ENCODE measurements at places on chromosomes 1 and 21.

GRCh38 chr1:18972531-18972930 lies 16.1 kb upstream of the IFFO2 start:
- DNase-seq, result no peak

DNA sequence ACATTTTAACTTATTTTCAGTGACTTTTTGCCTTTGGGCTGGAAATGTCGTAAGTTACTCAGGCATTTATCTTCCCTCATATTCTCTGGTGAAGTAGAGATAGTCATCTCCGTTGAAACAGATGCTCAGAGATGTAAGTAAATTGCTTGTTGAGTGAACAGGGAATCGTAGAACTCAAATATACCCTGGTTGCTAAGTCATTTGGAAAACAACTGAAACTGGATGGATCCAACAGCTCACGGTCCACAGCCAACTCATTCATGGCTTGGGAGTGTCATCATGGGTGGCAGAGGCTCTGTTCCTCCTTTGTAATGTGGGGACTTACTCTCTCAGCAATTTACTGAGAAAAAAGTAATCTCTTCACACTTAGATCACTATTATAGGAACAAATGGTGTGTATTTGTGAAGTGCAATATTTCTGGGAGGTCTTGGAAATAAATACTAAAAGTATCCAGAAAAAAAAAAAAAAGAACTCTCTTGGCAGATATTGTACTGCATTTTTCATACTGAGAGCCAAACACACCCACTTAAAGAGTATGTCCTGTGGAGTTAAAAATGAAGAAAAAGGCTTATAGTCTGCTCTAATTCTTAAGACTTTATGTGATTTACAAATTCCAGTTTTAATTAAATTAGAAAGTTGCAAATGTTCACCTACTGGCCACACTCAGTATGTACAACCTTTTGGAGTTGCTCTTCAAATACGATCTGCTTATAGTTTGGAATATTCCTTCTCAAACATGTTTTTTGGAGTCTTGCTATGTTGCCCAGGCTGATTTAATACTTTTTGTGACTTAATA lies 107.4 kb downstream of the LEPR start:
- no peak for DNase-seq

DNA sequence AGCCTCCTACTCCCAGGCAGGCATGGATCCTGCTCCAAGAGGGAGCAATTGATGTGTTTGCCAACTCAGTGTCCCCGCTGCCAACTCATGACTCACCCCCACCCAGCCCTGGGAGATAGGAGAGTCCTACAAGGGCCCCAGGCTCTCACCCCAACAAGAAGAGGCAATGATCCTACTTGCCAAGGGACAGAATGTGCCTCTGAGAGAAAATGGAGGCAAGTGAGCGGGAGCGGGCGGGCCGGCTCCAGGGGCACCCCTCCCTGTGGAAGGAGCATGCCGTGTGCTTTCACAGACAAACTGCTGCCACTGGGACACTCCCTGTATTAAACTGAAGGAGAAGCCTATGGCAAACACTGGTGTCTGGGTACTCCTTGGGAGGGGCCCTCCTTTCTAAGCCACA lies 16.7 kb downstream of the PKP1 start:
- DNase-seq, result no peak

GRCh38 chr1:218739426-218739825 lies 394.3 kb downstream of the TGFB2 start:
- DNase-seq, result no peak

GRCh38 chr1:14945132-14946010 lies 208.2 kb upstream of the TMEM51 start:
- no peak for DNase-seq

- DNase-seq, result no peak
Observed at GRCh38 chr21:15688809-15689208, 41.0 kb upstream of the USP25 start.

DNA sequence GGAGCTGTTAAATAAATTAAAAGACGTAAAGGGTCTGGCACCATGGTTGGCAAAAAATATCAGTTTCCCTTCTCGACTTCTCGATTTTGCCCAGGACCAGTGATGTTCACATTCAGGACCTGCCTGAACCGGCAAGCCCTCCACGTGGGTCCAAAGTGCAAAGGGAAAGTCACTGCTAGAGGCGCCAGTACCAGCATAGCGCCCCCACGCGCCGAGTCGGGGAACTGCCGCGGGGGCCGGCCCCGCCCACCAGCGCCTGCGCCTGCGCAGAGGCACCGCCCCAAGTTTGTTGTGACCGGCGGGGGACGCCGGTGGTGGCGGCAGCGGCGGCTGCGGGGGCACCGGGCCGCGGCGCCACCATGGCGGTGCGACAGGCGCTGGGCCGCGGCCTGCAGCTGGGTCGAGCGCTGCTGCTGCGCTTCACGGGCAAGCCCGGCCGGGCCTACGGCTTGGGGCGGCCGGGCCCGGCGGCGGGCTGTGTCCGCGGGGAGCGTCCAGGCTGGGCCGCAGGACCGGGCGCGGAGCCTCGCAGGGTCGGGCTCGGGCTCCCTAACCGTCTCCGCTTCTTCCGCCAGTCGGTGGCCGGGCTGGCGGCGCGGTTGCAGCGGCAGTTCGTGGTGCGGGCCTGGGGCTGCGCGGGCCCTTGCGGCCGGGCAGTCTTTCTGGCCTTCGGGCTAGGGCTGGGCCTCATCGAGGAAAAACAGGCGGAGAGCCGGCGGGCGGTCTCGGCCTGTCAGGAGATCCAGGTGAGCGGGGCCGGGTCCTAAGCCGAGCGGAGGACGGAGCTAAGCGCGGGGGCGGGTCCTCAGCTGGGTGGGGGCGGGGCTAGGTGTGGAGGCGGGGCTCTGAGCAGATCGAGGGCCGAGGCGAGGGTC lies at the start of gene PINK1:
Gene PINK1 (plus strand): TSS at position 269 of the 875 bp plus-strand sequence. CDS start 91 bp downstream, at position 360.
- peak; percentile 85 for DNase-seq

DNA sequence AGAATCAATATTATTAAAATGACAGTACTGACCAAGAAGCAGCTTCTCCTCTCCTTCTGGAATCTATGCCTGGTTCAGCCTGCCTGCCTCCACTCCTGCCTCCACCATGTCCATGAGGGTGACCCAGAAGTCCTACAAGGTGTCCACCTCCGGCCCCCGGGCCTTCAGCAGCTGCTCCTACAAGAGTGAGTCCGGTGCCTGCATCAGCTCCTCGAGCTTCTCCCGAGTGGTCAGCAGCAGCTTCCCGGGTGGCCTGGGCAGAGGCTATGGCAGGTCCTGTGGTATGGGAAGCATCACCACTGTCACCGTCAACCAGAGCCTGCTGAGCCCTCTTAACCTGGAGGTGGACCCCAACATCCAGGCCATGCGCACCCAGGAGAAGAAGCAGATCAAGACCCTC lies 822.4 kb upstream of the NEGR1 start:
- no peak for DNase-seq

DNA sequence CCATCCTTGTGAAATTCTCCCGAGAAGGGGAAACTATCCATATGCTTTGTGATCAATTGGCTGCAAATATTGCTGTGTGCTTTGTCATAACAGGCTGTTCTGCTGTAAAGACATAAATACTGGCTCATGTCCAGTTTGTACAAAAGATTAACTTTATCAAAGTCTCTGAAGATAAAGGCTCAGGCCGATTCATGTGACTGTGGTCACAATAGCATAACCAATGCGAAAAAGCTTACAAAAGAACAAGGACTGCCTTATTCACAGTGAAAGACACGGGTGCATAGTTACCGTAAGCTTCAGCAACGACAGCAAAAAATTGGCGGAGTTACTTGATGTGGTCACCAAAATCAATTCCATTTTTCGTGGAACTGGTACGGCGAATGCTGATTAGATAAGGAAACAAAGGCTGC lies 173.6 kb upstream of the CHRM3 start:
- DNase-seq, result no peak

- no peak for DNase-seq
Observed at GRCh38 chr1:176719447-176719846, 256.5 kb downstream of the PAPPA2 start.

- DNase-seq, result peak; percentile 76
Observed at GRCh38 chr1:235074523-235075047, 54.1 kb downstream of the TOMM20 start.

DNA sequence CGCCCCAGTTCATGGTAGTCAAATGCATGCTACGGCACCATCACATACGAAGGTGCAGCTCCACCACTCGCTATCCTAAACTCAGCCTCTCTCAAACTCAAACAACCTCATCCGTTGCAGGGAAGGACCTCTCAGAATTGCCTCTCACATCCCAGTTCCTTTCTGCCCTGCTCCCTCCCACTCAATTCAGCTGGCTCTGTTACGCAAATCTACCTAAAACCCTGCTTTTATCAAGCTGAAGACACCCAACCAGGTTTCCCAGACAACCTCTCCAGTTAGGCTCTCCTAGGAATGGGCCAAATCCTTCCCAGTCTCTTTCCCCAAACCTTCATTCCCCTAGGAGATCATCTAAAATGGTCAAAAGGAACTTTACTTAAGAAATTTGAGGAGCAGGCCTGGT lies 62.9 kb downstream of the CLSTN1 start:
- no peak for DNase-seq

- DNase-seq, result no peak
Observed at GRCh38 chr1:224211206-224211962, 28.3 kb downstream of the DEGS1 start.

GRCh38 chr21:46457801-46458314 lies 833 bp upstream of the DIP2A start:
- peak; percentile 34 for DNase-seq

GRCh38 chr1:169764919-169765318 lies 29.8 kb downstream of the METTL18 start:
- no peak for DNase-seq

DNA sequence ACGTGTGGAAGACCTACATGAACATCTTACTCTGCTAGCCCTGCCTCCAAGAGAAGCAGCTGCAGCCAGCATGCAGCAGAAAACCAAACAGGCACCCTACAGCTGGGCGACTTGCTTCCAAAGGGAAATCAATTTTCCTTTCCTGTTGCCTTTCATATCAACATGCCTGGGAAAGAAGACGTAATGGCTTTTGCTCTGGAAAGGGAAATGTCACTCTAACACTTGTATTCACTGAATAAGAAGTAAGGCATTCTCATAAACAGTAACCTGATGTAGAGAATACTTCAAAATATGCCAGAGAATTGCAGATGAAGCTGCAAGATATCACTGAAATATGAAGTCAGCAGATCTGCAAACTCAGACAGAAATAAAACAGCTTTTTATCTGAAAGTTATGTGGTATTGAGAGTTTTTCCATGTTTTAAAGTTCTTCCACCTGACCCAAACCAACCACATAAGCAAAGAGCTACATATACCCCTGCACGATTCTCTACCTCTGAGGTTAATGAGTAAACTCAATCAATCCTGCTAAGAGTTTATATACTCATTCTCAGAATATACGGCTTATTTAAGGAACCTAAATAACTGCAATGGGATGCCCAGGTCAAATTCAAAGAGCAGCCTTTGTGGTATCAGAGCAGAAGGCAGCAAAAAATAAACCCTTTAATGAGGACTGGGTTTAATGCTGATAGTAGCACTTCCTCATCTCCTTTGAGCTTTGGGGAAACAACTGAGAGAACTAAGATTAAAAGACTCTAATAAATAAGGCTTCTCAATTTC lies 150.9 kb downstream of the RERE start:
- DNase-seq, result no peak

DNA sequence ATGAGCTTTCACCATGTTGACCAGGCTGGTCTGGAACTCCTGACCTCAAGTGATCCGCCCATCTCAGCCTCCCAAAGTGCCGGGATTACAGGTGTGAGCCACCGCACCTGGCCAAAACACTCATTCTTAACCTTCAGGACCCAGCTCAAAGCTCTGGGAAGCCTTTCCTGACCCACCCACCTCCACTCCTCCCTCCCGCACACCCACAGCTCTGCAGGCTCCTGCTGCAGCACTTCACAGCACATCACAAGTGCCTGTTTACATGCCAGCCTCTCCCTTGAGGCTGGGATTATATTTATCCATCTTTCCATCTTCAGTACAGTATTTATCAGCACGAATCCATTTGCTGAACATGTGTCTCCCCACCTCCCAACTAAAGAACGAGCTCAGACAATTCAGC lies 14.9 kb downstream of the SLC9A1 start:
- no peak for DNase-seq

- DNase-seq, result no peak
Observed at GRCh38 chr21:42109873-42110525, 38.9 kb downstream of the UMODL1 start.

DNA sequence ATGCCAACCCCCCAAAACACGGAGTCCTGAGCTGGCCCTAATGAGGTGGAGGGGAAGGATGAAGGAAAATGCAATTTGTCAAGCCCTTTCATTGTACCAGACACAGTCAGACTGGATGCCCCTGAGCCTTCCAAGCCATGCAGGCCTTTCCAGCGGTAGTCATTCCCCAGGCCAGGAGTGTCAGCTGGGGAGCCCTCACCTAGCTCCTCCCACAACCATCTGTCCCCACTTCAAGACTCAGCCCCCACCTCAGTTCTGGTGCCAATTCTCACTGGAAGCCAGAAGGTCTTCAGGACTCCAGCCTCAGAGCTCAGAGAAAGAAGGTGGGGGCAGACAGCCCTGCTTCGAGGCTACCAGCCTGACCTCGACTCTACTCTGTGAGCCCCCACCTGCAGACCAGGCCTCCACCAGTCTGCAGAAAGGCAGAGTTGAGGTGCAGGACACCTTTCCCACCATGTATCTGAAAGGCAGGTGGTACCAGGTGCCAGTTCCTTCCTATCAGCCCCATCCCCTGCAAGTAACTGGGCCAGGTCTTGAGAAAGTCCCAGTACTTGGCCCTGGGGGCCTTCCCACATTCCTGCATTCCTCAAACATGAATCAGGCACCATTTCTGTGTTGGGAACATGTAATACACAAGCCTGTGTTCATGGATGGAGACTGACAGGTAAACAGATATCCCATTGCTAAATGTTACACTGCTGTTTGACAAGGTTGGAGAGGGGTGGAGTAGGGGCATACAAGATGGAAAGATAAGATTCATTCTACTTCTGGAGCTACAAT lies 180.6 kb upstream of the EDN2 start:
- no peak for DNase-seq

DNA sequence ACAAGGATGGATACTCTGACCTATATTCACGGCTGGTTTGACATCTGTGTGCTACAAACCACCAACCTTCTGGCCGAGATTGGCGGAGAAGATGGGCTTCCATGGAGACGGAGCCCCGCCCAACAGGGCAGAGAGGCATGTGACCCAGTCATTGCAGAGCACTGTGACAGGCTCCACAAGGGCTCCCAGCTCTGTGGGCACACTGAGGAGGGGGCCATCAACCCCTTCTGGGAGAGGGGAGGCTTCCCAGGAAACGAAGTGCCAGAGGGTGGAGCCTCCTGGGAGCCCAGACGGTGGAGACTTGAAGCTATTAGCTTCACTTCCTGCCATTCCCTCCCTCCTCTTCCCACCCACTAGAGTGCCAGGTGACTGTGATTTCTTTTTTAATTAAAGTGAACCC lies 71.6 kb upstream of the IFFO2 start:
- no peak for DNase-seq

DNA sequence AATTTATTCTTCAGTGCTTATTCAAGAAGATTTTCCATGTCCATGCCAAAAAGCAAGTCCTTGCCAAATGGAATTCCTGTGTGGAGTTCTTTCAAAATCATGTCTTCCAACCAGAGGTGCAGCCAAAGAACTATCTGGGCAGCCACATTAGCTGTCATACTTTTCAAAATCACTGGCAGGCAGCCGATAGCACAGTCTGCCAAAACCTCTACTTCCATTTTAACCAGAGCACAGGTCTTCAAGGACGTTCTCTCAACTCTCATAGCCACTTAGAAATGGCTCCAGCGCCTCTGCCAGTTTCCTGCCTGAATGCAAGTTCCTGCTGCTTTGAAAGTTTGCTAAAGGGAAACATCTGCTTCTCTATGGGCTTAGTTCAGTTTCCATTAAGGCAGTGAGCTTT lies 975.7 kb upstream of the ADGRL4 start:
- DNase-seq, result no peak

Measured in stimulated activated CD4-positive, alpha-beta T cell treated with anti-CD3 and anti-CD28 coated beads, Interleukin-1b, Interleukin-23, amount 100 ng/mL, for 48 hours (primary cell).